ENCODE measurements at places on chromosomes 5 and 9.

GRCh38 chr9:108787690-108788048 lies 68.1 kb downstream of the ACTL7B start:
- no peak for DNase-seq

- no peak for DNase-seq
Measured at GRCh38 chr9:70563431-70564204, 149.2 kb upstream of the KLF9 start.

DNA sequence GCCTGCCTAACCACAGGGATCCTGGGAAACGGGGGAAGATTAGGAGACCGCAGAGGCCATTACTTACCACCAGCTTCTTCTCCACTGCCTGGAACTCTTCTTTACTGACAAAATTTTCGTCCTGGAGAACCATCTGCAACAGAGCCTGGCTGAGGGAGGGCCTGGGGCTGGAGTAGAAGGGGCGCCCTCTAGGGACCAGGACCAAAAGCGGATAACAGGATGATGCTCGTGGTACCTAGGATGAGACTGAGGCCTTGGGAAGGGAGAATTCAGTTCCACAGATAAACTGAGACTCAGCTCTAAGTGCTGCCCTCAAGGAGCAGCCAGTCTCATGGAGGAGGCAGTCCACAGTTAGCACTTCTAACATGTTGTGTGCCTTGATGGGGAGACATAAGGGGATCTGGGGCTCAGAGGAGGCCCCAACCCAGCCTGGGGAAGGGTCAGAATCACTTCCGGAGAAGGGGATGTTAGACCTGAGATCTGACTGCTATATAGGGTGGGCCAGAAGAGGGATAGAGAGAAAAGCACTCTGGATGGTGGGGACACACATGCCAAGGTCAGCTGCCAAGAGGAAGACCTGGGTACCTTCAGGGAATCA lies 1.2 kb downstream of the SPATA24 start:
- no peak for DNase-seq

DNA sequence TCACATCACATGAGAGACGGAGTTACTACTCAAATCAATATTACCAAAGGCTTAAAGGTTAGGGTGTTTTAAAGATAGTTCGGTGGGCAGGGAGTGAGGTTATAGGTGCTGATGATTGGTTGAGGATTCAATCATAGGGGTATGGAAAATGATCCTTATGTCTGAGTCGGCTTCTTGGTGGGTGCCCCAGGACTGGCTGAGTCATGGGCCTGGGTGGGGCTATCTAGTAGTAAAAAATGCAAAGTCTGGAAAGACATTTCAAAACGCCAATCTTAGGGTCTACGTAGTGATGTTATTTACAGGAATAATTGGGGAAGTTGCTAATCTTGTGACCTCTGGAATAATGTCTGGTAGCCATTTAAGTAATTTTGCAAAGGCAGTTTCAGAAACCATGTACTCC lies 15.2 kb upstream of the SPIN1 start:
- DNase-seq = no peak

DNA sequence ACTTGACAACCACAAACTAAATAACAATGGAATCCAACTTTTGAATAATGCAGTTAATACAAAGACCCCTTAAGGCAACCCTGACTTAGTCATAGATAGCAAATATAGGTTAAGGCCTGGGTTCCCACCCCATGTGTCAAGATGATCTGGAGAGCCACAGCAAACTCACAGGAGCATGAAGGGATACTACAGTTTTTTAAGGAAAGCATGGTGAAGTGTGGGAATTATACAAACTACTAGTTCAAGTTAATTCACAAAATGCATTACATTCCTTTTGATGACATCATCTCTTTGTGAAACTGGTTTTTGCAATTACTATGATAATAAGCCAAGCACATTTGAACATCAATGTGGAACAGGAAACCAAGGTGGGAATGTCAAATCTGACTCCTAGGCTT lies 50.6 kb downstream of the LHFPL2 start:
- DNase-seq = no peak

DNA sequence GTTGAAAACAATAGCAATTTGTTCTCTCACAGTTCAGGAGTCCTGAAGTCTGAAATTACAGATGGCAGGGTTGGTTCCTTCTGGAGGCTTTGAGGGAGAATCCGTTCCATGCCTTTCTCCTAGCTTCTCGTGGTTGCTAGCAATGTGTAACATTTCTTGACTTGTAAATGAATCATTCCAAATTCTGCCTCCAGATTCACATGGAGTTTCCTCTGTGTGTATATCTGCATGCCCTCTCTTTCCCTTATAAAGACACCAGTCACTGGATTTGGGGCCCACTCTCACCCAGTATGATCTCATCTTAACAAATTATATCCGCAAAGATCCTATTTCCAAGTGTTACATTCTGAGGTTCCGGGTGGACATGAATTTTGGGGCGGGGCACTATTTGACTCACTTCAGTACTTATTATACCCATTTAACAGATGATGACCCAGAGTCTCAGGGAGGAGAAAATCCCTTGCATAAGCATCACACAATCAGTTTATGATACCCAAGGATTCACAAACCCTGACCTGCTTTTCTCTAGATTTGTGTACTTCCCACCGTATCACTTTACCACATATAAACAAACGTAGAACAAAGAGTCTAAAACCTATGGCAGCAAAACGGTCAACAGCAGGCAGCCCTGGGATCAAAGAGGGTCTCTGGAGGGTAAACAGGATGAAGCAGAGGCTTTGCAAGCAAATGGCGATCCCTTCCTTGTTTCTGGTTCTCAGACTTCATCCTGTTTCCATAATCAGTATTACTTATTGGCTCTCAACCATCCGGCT lies 93.7 kb downstream of the C9orf152 start:
- DNase-seq = no peak

GRCh38 chr5:132049093-132049492 lies 11.4 kb upstream of the IL3 start:
- DNase-seq = no peak

- DNase-seq = no peak
Measured at GRCh38 chr9:120885958-120886357, 9.0 kb upstream of the PHF19 start.

DNA sequence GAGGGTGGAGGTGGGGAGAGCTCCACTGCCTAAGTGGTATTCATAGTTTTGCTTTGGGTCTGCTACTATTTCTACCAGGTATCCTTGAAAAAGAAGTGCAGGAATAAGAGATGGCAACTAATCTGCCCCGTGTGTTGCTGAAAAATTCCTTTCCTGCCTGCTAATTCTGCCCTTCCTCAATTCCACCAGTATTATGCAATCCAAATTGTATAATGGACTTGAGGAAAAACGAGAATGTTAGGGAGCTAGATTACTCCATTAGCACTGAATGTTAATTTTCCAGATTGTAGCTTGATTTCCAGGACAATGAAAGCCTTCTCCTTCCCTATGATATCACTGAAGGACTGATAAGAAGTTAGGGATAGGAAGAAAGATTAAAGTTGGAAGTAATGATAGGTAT lies 16.9 kb downstream of the ADAM19 start:
- DNase-seq = no peak

GRCh38 chr9:18893046-18893445 lies 140.0 kb downstream of the SAXO1 start:
- no peak for DNase-seq

DNA sequence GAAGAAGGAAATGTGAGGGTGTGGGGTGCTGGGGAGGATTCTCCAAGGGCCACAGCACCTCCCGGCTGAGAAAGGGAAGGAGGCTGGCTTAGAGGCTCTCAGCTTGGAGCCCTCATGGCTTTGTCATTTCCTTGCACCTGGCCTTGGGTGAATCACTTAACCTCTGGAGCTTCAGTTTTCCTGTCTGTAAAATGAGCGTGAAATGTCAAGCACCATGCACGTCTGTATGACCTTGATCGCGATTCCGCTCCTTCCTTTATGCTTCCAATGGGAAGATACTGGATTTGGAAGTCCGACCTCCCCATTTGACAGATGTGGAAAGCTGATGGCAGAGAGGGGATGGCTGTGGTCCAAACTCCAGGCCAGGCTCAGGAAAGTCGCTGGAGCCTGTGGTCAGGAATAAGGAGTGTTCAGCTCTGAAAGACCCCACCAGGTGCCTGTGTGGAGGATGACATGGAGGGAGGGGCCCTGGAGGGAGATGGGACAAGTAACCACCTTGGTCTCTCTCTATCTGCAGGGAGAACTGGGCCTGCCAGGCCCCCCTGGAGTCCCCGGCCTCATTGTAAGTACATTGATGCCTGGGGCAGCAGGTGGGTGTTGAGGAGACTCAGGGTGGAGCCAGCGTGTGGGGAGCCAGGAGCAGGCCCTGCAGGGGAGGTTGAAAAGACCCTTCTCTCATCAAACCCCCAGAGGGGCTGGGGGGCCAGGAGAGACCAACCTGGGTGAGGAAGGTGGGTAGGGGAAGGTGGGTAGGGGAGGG lies 66.5 kb downstream of the COL27A1 start:
- DNase-seq = no peak

GRCh38 chr5:42875785-42876374 lies 64.2 kb upstream of the SELENOP start:
- no peak for DNase-seq

GRCh38 chr9:28056466-28056865 lies 483.2 kb upstream of the C9orf72 start:
- DNase-seq = no peak

- no peak for DNase-seq
Measured at GRCh38 chr5:52964138-52964537, 25.0 kb upstream of the ITGA2 start.

DNA sequence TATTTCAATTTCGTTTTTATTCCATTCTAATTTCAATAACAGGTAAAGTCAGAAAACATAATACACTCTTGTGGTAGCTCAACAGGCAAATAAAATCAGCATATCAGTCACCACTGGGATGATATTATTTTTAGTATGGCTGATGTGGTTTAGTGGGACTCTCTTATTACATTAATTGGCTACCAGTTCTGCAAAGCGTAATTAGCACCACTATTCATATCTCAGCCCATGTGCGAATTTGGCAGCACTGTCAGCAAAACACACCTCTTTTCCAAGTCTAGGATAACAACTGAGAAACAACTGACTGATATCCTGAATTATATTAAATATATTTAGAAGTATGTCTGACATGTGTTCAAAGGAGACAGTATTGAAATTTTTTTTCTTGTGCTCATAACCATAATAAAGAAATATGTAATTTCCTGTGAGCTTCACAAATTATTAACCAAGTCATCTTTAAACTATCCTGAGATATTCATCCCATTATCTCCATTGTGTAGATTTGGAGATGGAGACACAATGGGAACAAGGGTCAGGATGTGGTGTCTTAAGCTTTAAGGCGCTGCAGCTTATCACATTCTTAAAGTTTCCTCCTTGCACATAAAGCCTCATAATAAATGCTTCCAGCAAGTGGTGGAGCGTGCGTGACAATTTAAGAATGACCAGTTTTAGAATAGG lies 212.4 kb downstream of the TLE1 start:
- DNase-seq = no peak

DNA sequence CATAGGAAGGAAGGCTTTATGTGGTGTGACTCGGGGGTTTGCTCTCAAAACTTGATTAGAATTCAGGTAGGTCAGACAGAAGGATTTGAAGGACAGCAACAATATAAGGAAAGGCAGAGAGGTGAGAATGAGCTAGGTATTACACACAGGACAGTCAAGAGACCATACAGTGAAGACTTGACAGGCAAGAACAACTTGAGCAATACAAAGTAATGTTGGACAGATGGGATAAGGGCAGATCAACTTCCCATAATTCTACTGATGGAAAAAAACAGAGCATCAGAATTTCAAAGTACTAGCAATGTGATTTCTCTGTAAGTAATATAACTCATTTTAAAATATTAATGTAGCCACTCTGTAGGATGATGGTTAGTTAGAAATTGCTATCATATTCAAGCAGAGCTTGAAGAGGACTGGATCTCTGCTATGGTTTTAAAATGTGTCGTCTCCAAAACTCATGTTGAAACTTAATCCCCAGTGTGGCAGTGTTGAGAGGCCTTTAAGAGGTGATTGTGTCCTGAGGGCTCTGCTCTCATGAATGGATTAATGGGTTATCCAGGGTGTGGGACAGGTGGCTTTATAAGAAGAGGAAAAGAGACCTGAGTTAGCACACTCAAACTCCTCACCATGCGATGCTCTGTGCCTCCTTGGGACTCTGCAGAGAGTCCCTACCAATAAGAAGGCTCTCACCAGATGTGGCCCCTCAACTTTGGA lies 22.4 kb upstream of the HOMER1 start:
- DNase-seq = no peak

GRCh38 chr9:124594673-124595072 lies 87.5 kb upstream of the NR5A1 start:
- DNase-seq = no peak

DNA sequence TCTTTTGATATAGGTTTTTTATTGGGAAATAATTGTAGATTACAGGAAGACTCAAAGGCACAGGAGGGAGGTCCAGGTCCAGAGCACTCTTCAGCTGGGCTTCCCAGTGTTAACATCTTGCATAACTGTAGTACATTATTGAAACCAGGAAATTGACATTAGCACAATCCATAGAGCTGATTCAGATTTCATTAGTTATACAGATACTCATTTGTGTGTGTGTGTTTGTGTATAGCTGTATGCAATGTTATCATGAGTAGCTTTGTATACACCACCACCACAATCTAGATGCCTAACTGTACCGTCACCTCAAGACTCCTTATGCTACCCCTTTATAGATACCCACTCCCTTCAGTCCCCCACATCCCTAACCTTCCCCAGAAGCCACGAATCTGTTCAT lies 47.9 kb downstream of the SLC36A1 start:
- no peak for DNase-seq

DNA sequence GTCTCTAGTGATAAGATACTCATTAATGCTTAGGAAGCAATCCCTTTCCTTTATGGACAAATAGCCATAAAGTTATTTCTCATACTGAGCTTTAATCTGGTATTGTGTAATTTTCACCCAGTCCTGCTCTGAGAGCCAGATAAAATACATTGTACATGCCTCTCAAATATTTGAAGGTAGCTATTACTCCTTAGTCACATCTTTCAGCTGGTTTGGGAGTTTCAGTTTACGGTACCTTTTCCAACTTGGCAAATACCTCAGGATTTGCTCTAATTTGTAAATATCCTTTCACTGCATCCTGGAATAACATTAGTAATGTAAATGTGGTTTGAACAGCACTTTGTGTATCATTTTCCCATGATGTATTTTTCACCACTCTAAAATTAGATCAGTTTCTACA lies 47.4 kb downstream of the ABHD17B start:
- DNase-seq = no peak

GRCh38 chr5:173323106-173323798 lies 5.0 kb downstream of the STC2 start:
- no peak for DNase-seq

DNA sequence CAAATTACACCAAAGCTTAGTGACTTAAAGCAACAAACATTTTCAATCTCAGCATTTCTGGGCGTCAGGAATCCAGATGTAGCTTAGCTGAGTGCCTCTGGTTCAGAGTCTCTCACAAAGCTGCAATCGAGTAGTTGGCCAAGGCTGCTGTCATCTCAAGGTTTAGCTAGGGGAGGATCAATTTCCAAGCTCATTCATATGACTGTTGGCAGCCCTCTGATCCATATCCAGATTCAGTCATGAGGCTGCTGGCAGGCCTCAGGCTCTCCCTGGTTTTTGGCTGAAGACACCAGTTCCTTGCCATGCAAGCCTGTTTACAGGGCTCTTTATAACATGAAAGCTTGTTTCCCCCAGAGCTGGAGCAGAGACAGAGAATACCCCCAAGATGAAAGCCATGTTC lies 419.5 kb upstream of the TLE4 start:
- no peak for DNase-seq

- no peak for DNase-seq
Measured at GRCh38 chr5:78972654-78973428, 12.3 kb downstream of the ARSB start.

GRCh38 chr9:27934471-27934870 lies 361.2 kb upstream of the C9orf72 start:
- no peak for DNase-seq

- DNase-seq = no peak
Measured at GRCh38 chr9:129125478-129125877, 14.3 kb downstream of the PTPA start.
